Omental fat pad (tissue), 4 donors: ENCODE measurements at places on chromosomes 16 and 17. TPM values are rescaled to one million over a fixed set of nuclear protein-coding genes. Genes with fewer than 3 reads are reported as not detected.
A peak's percentile ranks its signal among the peaks of the same experiment; 100 is the strongest.

DNA sequence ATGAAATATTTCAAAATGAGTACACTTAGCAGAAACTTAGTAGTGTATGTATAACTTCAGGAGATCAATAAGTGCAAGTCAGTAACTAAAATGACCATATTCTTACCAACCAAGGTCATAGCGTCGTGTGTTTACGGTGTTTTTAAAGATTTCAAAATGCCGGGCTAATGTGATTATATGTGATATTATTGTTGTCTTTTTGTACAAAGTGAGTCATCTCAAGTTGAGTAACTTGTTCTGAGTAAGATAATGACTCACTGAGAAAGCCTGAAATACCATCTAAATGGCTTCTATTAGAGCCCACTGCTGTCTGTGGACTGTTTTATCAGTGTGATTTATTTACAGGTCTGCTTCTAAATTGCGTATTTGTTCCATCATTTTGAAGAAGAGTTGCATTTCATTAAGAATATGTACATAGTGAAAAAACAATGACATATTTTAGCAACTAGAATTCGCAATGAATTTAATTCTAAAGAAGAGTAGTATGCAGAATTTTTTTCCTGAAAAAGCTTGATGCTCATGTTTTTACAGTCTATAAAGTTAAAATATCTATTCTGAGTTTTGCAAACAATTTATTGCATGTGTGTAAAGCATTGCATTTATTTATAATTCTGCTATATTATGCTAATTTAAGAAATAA, 12.7 kb downstream of the KRT12 start:
- no peak for DNase-seq

DNA sequence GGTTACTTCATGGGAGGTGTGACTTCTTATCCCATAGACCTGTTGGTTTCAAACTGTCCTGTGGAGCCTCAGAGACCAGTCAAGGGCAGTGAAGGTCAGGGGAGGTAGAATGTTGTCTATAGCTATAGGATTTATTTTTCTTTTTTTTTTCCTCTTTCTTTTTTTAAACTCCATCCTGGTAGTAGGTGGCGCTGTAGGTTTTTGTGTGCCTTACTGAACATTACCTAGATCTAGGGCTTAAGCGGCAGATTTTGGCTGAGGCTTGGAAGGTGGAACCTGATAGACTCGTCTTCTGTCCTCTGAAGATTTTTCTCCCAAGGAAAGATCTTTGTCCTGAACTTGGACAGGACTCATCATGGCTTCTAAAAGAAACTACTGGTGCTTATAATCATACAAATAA, 8.2 kb upstream of the LASP1NB start:
- DNase-seq: no peak

The DUSP3 gene
- total RNA-seq: 73.5 TPM

The KRTAP2-1 gene
- total RNA-seq: not detected

GRCh38 chr16:19718624-19718965, 524 bp downstream of the IQCK start:
- no peak for DNase-seq

DNA sequence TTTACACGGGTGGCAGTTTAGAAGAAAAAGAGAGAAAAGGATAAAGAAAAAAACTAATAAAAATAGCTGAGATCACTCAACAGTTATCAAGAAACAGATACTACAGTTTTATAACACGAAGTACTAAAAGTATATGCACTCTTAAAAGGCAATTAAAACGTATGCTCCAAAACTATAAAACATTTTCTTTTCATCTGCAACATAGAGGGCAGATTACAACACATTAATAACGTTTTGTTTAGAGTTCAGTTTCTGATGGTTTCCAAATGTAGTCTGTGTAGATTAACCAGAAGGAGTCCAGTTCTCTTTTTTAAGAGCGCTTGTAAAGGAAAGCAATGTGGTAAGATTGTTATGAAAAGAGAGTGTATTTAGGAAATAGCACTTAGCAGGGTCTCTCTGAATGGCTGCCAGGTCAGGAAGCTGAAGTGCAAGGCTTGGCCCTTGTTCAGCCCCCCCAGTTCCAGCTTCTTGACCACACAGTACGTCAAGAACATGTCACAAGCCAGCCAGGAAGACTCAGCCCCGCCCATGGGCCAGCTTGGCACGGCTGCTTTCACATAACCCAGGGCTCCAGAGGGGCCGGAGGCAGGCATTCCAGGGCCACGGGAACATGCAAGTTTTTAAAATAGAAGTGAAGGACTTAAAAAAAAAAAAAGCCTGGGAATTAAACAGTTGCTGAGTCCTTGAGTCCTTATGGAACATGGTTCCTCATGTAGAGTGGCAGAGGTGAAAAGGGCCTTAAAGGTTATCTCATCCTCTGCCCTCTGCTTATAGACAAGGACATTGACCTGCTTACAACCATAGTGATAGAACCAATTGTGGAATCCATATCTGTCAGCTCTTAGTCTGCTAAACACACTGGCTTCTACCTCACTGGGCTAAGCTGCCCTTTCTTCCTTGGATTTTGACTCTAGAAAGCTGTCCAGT, 147.4 kb upstream of the TBX2 start:
- peak; percentile 44 for DNase-seq

- no peak for DNase-seq
Observed at GRCh38 chr17:62611292-62611691, 16.2 kb upstream of the MRC2 start.

GRCh38 chr16:21650521-21650920, 1.9 kb downstream of the IGSF6 start:
- DNase-seq: no peak

The MT1F gene
- total RNA-seq: 199 TPM

- no peak for DNase-seq
Observed at GRCh38 chr16:48676836-48677235, 66.9 kb upstream of the N4BP1 start.

- no peak for DNase-seq
Observed at GRCh38 chr16:13995194-13995593, 75.2 kb downstream of the ERCC4 start.

GRCh38 chr16:57471209-57471608, 8.7 kb downstream of the POLR2C start:
- DNase-seq: no peak

DNA sequence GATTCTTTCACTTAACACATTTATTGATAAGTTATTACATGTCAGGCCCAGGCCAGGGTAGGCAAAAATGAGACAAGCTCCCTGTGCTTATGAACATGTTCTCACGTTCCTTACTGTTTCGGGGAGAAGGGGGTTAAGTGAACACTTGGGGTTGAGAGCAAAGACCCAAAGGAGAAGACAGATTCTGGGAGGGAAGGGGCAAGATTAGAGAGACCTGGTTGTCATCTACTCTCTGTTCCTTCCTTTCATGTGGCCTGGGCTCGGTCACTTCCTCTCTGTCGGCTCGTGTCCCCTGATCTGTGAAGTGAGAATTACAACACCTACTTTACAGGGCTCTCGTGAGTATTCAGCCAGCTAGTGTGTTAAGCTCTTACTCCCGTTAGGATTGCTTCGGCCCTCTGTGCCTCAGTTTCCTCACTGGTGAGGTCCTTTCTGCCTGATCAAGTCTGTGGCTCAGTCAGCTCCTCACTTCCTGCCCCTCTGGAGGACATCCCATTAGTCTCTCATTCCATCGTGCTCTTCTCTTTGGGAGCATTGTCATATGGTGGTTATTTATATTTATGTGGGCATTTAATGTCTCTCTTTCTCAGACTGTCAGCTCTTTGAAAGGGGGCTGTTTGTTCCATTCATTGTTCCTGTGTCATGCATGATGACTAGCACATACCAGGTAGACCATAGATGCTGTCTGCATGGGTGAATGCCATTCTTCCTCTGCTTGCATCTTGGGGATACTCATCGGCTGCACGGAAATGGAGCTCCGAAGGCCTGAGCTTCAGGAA, 38.9 kb downstream of the PLCG2 start:
- DNase-seq: no peak

GRCh38 chr17:71762526-71762925, 358.3 kb upstream of the SOX9 start:
- no peak for DNase-seq

DNA sequence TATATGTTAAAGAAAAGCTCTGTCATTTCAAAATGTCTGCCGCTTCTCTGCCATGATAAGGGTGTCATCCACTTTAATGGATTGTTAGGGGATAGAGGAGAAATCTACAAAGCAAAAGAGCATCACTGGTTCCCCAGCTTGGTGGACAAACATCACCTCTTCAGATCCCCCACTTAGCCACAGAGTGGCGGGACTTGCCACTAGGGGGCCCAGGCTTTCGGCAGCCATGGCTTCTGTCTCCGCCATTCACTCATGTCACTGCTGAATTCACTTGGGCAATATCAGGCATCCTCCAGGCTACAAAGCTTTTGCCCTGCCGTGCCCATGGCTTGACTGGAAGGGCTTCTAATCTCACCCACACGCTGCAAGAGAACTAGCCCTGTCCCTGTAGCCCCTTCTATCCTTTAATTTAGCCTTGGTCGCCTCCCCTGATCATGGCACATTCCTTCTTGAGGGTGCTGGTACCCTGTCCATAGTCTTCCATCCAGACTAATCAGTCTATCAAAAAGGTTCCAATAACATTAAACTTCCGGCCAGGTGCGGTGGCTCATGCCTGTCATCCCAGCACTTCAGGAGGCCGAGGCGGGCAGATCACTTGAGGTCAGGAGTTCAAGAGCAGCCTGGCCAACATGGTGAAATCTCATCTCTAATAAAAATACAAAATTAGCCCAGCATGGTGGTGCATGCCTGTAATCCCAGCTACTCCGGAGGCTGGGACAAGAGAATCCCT, 34.7 kb downstream of the SBK1 start:
- DNase-seq: no peak

The HOXB4 gene
- 8.7 TPM for total RNA-seq

DNA sequence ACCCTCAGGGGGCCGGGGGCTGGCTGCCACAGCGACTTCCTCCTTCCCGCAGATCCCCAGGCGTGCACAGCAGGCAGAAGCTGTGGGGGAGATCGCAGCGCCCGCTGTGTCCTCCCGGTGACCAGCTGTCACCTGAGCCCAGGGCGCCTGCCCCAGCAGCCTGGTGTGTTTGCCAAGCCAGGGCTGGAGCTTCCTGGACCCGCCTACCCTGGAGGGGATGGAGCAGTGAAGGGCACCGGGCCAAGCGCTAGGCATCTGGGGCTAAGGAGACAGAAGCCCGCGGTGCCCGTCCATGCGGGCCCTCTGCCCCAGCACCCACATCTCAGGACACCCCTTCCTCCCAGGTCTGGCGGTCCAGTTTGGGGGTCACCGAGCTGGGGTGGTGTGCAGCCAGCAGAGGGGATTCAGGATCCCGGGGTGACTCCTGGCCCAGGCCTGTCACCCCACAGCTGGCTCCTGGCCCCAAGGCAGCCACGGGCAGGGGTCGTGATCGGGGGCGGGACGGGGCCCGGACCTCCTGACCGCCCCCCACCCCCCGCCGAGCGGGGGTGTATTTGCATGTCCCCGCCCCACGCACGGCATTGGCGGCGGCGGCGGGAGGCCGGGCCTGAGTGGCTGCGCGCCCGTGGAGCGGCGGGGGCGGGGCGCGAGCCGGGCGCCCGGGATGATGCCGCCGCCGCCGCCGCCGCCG, at the start of gene RAB26:
Gene RAB26 (plus strand): TSS at position 645 of the 691 bp plus-strand sequence. CDS start 159 bp downstream, outside the sequence.
- DNase-seq: no peak

The GLTPD2 gene
- not detected for total RNA-seq

- DNase-seq: no peak
Observed at GRCh38 chr17:51745993-51746392, 412.5 kb downstream of the CA10 start.

DNA sequence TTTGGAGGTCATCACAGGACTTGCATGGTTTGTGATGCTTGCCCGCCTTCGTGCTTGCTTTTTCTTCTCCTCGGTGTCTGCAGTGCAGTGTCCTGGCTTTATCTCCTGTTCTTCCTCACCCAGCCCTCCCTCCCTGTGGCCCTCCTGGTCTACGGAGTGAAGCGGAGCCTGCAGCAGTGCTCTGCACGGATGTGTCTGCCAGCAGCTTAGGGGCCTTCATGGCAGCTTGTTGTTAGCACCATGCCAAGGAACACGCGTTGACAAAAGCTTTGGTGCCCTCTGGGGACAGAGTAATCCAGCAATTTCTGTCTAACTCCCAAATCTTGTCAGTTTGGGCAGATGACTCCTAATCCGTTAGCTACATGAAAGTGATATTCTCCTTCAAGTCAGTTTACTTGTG, 9.9 kb downstream of the DHODH start:
- no peak for DNase-seq

DNA sequence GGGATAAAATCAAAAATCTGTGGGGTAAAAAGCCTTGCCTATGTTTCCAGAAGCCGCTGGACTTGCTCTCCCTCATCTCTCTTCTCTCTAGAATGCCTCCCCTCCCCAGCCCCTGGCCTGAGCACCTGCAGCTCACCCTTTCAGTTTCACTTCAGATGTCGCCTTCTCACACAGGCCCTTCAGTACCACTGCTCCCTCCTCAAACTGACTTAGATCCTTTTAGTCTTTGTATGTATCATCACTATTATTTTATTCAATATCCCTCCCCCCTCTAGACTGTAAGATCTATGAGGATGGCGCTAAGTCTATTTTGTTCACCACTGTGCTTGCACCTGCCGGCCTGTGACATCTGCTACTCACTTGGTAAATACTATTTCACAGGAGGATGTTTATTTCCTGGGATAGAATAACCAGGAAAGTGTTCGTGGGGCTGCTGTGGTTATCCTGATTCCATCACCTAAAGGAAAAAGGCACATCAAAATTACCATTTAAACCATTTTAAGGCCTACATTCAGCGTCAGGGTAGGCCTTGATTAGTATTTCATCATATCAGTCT, 122.3 kb downstream of the MRTFB start:
- no peak for DNase-seq

DNA sequence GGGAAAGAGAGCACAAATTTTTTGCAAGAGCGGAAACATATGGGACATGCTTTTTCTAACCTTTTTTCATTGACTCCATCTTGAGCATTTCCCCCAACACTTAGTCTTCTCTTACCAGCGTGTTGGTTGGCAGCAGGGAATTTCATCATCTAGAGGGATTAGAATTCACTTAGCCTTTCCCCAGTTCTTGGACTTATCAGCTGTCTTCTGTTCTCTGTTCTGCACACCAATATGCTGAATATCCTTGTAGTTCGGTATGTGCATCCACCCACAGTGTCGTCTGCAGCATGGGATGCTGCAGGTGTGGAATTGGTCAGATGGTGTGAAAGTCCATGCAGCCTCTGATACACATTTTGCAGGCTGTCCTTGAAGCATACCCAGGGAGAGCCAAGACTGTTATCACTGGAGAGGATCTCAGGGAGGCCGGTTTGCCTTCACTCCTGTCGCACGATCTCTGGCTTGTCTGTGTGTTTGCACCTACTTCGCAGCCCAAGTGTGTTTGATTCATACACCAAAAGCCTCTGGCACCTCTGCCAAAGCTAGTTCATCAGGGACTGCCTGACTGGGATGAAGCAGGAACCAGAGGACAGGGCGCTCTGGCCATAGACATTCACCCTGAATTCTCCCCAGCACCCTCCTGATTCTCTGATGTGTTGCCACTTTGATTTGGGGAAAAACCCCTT, 93.3 kb downstream of the SOCS1 start:
- no peak for DNase-seq

- no peak for DNase-seq
Observed at GRCh38 chr16:25012525-25012991, 2.6 kb downstream of the ARHGAP17 start.

GRCh38 chr16:8005096-8005860, 585.0 kb downstream of the TMEM114 start:
- DNase-seq: no peak

- DNase-seq: no peak
Observed at GRCh38 chr16:68608330-68608729, 36.8 kb upstream of the CDH3 start.
